Central memory CD8-positive, alpha-beta T cell (primary cell): ENCODE measurements at places on chromosomes 16 and 17.

DNA sequence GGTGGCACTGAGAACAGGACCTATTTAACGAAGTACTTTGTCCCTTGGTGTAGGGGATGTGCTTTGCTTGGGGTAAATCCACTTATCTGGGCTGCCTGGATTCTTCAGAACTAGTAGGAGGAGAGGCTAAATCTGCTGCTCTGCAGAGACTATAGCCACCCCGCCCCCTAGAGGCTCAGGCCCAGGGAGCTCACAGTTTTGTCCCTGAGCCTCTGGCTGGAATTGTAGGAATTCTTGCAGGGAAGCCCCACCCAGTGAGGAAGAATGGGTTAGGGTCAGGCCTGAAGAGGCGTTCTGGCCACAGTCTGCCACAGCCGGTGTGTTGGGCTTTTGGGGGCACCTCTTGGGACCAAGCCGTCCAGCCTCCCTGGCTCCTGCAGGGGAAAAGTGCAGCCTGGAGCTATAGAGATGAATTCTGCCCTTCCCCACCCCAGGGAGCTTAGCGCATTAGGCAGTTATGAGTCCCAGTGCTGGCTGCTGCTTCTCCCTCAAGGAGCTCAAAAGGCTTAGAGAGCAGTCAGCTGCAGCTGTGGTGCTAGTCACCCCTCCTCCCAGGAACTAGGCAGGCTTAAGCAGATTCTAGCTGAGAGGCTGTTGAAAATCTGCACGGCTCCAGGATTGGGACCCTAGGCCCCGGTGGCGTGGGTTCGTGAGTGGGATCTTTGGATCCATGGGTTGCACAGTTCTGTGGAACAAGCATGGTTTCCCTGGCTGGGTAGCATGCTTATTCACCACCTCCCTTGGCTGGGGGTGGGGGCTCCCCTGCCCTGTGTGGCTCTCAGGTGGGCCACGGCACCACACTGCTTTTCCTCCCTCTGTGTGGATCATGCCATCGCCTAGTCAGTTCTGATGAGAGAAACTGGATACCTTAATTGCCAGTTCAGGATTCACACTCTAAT lies 237.4 kb upstream of the TOM1L1 start:
- no peak overlapping the region for H3K27ac ChIP-seq
- H3K36me3 ChIP-seq, result no peaks in the 10 kb centered on the region

GRCh38 chr16:84611041-84611440 lies 6.8 kb downstream of the COTL1 start:
- H3K27ac ChIP-seq, result peak overlapping the region; percentile 88
- no peaks in the 10 kb centered on the region for H3K27me3 ChIP-seq
- H3K36me3 ChIP-seq, result peaks cover 34% of the 10 kb centered on the region
- H3K4me3 ChIP-seq, result peak overlapping the region; percentile 97
- peaks cover 90% of the 10 kb centered on the region for H3K4me1 ChIP-seq
- DNase-seq, result no peak

DNA sequence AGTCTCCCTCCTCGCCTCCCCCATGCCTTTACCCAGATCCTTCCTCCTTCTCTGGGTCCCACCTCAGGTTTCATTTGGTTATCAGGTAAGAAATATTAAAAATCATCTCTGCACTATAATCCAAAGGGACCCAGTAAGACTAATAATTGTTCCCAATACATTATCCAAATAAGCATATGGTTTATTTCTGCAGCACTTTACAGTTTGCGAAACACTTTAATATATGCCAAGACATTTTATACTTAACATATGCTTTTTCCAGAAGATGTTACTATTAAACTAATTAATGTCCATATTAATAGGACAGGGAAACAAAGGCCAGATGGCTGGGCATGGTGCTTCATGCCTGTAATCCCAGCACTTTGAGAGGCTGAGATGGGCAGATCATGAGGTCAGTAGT lies 33.3 kb downstream of the CD300LF start:
- H3K27me3 ChIP-seq, result peaks cover 55% of the 10 kb centered on the region
- peaks cover 17% of the 10 kb centered on the region for H3K4me1 ChIP-seq
- no peak overlapping the region for H3K4me3 ChIP-seq
- H3K27ac ChIP-seq, result no peak overlapping the region
- H3K36me3 ChIP-seq, result no peaks in the 10 kb centered on the region
- DNase-seq, result no peak

GRCh38 chr16:84649511-84649861 lies 1.2 kb downstream of the KLHL36 start:
- peak overlapping the region; percentile 38 for H3K27ac ChIP-seq
- H3K4me3 ChIP-seq, result peak overlapping the region; percentile 76
- DNase-seq, result no peak
- H3K4me1 ChIP-seq, result peaks cover 52% of the 10 kb centered on the region
- peaks cover 30% of the 10 kb centered on the region for H3K36me3 ChIP-seq
- H3K27me3 ChIP-seq, result no peaks in the 10 kb centered on the region

- peak overlapping the region; percentile 92 for H3K27ac ChIP-seq
- no peaks in the 10 kb centered on the region for H3K27me3 ChIP-seq
- H3K36me3 ChIP-seq, result peaks cover 13% of the 10 kb centered on the region
- no peak for DNase-seq
- H3K4me1 ChIP-seq, result peaks cover 31% of the 10 kb centered on the region
Observed at GRCh38 chr16:27369806-27370205, 32.2 kb upstream of the IL21R start.

DNA sequence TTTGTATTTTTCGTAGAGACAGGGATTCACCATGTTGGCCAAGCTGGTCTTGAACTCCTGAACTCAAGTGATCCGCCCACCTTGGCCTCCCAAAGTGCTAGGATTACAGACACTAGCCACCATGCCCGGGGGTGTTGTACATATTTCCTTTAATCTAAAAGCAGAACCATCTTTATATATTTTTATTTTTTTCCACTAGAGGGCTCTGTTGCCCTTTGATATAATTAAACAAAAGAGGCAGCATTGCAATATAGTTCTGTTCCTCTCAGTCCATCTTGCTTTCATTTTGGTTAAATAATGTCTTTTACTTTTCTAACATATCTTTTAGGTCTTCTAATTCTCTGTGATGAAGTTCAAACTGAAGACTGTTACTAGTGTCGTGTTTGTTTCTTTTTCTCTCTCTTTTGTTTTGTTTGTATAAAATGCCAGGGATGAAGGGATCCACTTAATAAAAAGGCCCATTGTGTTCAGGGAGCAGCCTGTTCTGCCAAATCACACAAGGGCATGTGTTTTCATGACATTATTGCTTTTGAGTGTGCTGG lies 23.4 kb downstream of the WWOX start:
- DNase-seq, result no peak
- peak overlapping the region; percentile 5 for H3K27ac ChIP-seq
- H3K4me3 ChIP-seq, result no peak overlapping the region
- peaks cover 6% of the 10 kb centered on the region for H3K4me1 ChIP-seq

- no peaks in the 10 kb centered on the region for H3K4me1 ChIP-seq
- H3K4me3 ChIP-seq, result no peak overlapping the region
- no peaks in the 10 kb centered on the region for H3K36me3 ChIP-seq
- no peak for DNase-seq
- H3K27me3 ChIP-seq, result peaks cover 21% of the 10 kb centered on the region
- no peak overlapping the region for H3K27ac ChIP-seq
Observed at GRCh38 chr17:77708049-77708448, 250.5 kb upstream of the TNRC6C start.

DNA sequence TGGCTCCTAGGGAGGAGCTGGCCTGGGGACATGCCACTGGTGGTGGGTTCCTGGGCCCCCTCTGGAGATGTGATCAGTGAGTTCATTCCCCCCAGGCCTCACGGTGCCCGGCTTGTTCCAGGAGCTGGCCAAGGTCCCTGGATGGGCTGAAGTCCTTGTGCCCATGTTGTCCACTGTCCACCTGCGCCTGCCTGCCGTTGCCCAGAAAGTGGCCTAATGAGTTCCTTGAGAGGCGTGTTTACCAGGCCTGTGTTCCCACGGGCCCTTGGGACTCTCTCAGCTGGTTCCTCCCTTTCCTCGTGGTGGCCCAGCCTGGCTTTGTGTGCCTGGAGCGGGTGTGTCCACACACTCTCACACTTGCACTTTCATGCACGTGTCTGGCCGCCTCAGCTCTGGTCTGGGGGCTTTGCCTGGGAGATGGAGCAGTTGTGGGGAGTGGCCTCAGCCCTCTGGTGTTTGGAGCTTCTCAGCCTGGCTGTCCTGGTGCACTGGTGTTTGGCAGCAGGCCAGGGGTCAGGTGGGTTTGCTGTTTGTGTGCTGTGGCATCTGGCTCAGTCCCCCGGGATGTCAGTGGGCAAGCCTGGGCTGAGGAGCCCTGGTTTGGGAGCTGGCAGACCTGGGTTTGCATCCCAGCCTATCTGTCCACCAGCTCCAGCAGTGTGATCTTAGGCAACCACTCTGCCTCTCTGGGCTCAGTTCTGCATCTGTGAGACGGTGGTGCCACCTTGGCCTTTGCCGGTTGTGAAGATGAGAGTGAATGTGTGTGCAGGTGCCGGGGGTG lies 18.0 kb downstream of the ADCY7 start:
- DNase-seq, result no peak
- no peaks in the 10 kb centered on the region for H3K27me3 ChIP-seq
- H3K4me3 ChIP-seq, result peak overlapping the region; percentile 82
- peak overlapping the region; percentile 88 for H3K27ac ChIP-seq
- H3K36me3 ChIP-seq, result peaks cover 28% of the 10 kb centered on the region

GRCh38 chr17:44183024-44183423 lies 3.7 kb upstream of the TMUB2 start:
- H3K27ac ChIP-seq, result no peak overlapping the region
- no peak for DNase-seq
- H3K4me3 ChIP-seq, result no peak overlapping the region
- H3K4me1 ChIP-seq, result peaks cover 40% of the 10 kb centered on the region
- no peaks in the 10 kb centered on the region for H3K27me3 ChIP-seq
- peaks cover 30% of the 10 kb centered on the region for H3K36me3 ChIP-seq

DNA sequence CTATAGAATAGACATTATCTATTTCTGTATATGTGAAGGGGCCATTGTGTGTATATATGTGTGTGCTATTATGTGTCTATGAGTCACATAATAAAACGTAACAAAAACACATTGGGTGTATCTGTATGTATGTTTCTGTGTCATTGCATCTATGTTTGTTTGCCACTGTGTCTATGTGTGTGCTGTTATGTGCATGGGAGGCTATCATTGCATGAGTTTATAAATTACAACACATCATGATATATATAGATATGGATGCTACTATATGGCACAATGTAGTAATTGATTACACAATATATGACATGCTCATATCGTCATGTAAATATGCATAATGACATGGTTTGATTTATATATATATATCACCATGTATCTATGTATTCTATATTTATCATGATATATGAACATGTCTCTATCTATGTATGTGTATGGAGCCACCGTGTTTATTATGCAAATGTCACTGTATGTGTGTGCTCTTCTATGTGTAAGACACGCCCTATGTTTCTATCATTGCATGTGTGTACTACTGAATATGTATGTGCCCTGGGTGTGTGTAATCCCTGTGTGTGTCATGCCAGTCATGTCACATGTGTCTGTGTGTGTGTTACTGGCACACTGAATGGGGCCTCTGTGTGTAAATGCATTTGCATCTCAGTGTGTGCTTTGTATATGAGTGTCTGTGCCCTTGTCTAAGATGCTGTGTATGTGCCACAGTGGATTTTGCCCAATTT lies 1.4 kb upstream of the TSPOAP1 start:
- peak overlapping the region; percentile 85 for H3K4me3 ChIP-seq
- peak overlapping the region; percentile 91 for H3K27ac ChIP-seq
- peaks cover 67% of the 10 kb centered on the region for H3K36me3 ChIP-seq
- DNase-seq, result no peak

- H3K27ac ChIP-seq, result no peak overlapping the region
- H3K27me3 ChIP-seq, result no peaks in the 10 kb centered on the region
- peaks cover 2% of the 10 kb centered on the region for H3K36me3 ChIP-seq
- no peak for DNase-seq
Observed at GRCh38 chr17:59804901-59805465, 87.8 kb downstream of the TUBD1 start.

- H3K4me1 ChIP-seq, result no peaks in the 10 kb centered on the region
- no peak overlapping the region for H3K4me3 ChIP-seq
- no peak overlapping the region for H3K27ac ChIP-seq
- no peak for DNase-seq
Observed at GRCh38 chr16:73069581-73070262, 21.8 kb upstream of the ZFHX3 start.

- no peaks in the 10 kb centered on the region for H3K27me3 ChIP-seq
- H3K36me3 ChIP-seq, result peaks cover 6% of the 10 kb centered on the region
- no peak for DNase-seq
- H3K4me1 ChIP-seq, result peaks cover 49% of the 10 kb centered on the region
- no peak overlapping the region for H3K4me3 ChIP-seq
Observed at GRCh38 chr17:50349243-50349600, 3.3 kb downstream of the XYLT2 start.

DNA sequence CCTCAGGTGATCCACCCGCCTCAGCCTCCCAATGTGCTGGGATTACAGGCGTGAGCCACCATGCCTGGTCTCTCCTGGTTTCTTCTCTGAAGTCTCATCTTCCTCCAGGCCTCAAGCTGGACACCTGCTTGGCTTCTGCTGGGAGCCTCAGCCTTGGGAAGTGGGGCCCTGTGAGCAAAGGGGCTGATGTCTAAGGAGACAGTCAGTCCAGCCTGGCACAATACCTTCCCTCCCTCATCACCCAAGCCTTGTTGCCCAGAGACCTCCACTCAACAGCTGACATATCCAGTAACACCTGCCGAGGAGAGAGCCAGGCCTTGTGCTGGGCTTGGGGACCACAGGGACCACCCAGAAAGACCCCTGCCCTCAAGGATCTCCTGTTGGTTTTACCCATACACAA lies 251.6 kb downstream of the GSG1L start:
- H3K27me3 ChIP-seq, result peaks cover 43% of the 10 kb centered on the region
- no peaks in the 10 kb centered on the region for H3K4me1 ChIP-seq
- H3K4me3 ChIP-seq, result no peak overlapping the region
- no peaks in the 10 kb centered on the region for H3K36me3 ChIP-seq

GRCh38 chr17:59530531-59530930 lies 34.9 kb upstream of the DHX40 start:
- peaks cover 29% of the 10 kb centered on the region for H3K27me3 ChIP-seq
- H3K4me3 ChIP-seq, result no peak overlapping the region
- H3K27ac ChIP-seq, result no peak overlapping the region
- no peaks in the 10 kb centered on the region for H3K4me1 ChIP-seq
- H3K36me3 ChIP-seq, result no peaks in the 10 kb centered on the region

DNA sequence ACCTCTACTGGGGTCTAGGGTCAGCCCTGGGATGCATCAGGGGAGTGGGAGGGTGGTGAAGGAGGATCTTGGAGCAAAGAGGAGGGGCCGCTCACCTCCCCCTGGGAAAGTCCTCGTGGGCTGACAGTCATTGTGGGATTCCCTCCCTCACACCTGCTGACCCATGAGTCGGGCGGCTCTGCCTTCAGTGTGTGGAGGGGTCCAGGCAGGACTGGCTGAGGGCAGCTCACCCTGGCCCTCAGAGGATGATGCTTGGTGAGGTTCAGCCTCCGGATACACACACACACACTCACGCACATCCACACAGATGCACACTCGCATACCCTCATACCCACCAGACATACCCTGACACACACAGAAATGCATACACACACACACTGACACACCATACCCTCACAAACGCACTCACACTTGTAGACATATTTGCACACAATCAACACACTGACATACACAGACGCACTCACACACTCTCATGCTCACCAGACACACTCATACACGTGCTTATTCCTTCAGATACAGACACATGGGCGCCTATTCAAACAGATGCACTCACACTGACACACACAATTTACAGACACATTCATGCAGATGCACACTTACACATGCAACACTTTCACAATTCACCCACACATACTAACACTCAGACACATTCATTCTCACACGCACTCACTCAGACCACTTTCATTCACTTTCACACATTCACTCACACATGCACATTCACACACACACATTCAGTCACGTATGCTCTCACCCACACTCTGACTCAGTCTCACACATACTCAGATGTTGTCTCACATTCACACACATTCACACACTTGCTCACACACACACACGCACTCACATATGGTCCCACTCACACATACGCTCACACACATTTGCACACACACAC lies 105.1 kb upstream of the RPL38 start:
- no peak for DNase-seq
- H3K4me1 ChIP-seq, result no peaks in the 10 kb centered on the region
- peaks cover 25% of the 10 kb centered on the region for H3K27me3 ChIP-seq
- no peak overlapping the region for H3K4me3 ChIP-seq
- H3K27ac ChIP-seq, result no peak overlapping the region
